Activated naive CD4-positive, alpha-beta T cell treated with anti-CD3 and anti-CD28 coated beads for 36 hours (primary cell): ENCODE measurements at places on chromosomes 6 and 20. TPM values are rescaled to one million over a fixed set of nuclear protein-coding genes. Genes with fewer than 3 reads are reported as not detected.

- no peaks in the 10 kb centered on the region for H3K27me3 ChIP-seq
- DNase-seq: no peak
- H3K36me3 ChIP-seq: no peaks in the 10 kb centered on the region
- no peak overlapping the region for H3K27ac ChIP-seq
- no peak overlapping the region for H3K4me3 ChIP-seq
- peaks cover 2% of the 10 kb centered on the region for H3K4me1 ChIP-seq
Observed at GRCh38 chr6:113447088-113447831, 409.9 kb upstream of the MARCKS start.

DNA sequence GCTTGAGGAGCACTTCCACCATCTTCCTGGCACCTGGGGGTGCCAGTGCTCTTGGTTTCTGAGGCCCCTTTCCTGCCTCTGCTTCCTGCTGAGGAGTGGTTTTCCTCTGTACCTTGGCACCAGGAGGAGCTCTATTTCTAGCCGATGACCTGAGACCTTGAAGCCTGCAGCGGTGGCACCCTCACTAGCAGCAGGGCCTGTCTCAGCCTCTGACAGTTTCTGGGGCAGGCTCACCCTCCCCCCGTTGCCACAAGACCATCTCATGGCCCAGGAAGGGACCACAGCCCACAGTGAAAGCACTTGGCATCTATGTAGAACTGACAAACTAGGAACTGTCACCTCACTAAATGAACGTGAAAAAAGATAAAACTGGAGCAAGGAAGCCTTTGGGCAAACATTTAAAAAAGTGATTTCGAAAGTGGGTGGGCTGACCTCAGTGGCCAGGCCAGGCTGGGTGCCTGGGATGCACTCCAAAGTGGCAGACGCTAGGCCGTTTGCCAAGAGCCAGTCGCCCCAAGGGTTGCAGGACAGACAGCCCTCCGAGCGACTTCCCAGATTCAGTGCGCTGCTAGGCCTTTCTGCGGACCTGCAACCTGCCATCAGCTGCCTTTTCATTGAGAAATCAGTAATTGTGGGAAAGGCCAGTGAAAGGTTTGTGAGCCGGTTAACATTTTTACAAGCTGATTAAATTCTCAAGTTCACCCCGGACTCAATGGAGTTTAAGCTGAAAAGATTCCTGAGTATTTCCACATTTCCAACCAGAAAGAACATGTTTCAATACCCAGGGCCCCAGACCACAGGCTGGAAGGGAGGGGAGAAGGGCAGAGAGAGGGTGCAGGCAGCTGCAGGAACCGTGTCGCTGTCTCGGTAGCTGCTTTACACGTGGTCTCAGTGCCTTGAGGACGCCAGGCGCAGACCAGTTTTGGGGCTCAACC lies 303.7 kb downstream of the ESR1 start:
- no peaks in the 10 kb centered on the region for H3K4me1 ChIP-seq
- no peak overlapping the region for H3K27ac ChIP-seq
- no peak overlapping the region for H3K4me3 ChIP-seq
- peak; percentile 7 for DNase-seq

DNA sequence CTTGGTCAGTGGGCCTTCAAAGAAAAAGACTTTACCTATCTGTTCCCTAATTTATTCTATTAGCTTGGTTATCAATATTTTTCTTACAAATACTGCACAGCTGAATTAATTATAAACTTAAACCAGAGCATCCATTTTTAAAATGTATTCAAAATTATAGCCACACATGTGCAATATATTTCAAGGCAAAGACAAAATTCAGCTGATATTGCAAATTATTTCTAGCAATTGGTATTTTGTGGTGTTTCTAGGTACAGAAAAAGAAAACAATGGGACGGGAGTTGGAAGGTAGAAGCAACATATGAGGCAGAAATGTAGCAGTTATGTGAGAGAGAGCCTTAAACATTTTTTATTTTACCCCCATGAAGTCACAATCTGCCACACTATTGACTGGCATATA lies 64.9 kb downstream of the MAP3K7 start:
- no peak overlapping the region for H3K4me3 ChIP-seq
- H3K36me3 ChIP-seq: peaks cover 7% of the 10 kb centered on the region
- no peaks in the 10 kb centered on the region for H3K27me3 ChIP-seq
- H3K27ac ChIP-seq: no peak overlapping the region
- DNase-seq: no peak

The GSTA2 gene
- total RNA-seq: not detected

DNA sequence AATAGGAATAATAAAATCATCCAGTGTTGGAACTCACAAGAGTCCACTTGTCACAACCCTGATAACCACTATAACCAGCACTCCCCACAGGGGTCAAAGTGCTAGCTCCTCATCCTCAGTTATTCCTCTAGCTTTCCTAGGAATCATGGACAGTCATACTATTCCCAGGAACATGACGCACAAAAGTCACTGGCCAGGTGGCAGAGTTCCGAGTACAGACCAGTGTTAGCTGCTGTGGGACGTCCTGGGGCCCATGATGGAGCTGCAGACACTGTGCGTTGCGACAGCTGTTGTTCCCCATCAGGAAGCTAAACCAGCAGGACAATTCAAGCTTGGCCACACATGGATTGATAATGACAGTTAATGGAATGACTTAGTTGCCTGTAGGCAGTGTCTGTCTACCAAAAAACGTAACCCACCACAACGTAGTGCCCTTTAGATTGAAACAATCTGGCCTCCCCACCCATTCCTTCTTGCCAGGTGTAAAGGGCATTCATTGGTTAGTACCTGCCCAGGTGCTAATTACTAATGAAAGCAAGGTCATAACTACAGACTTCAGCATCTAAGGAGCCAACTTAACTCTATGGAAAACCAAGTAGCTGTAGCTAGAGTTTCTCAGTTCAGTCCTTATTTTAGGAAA lies 17.4 kb downstream of the EZR start:
- peaks cover 88% of the 10 kb centered on the region for H3K4me1 ChIP-seq
- H3K36me3 ChIP-seq: peaks cover 20% of the 10 kb centered on the region
- H3K4me3 ChIP-seq: no peak overlapping the region
- no peaks in the 10 kb centered on the region for H3K27me3 ChIP-seq

DNA sequence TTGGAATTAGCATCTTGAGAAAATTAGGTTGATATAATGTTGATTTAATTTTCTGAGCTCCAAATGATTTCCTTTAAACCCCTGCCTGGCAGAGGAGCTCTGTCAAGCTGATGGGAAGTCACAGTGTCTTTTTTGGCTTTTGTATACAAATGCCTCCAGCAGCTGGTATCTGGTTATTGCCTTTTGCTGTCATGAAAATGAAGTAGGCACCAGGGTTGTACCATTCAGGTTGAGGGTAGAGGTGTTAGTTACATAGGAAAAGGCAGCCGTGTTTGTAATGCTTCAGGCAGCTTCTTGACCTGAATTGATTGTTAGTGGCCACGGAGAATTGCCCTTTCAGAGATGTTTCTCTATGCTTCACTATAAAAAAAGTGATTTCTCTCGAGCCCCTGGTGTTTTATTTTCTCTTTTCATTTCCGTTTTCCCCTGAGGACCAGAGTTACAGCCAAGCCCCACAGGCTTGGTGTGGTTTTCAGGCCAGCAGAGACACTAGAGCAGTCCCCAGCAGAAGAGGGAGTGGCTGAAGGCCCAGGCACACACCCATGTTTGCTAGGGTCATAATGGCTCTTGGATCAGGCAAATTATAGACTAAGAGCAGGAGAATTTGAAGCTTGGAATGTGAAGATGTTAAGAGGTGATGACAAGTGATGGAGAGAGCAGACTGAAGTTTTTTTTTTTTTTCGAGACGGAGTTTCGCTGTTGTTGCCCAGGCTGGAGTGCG lies 21.6 kb downstream of the CMTR1 start:
- H3K27me3 ChIP-seq: no peaks in the 10 kb centered on the region
- DNase-seq: no peak
- H3K4me3 ChIP-seq: no peak overlapping the region
- peaks cover 6% of the 10 kb centered on the region for H3K4me1 ChIP-seq
- peak overlapping the region; percentile 1 for H3K27ac ChIP-seq

The PACSIN1 gene
- total RNA-seq: 0.15 TPM

The BTNL2 gene
- total RNA-seq: not detected

GRCh38 chr6:36840432-36841403 lies 1.5 kb upstream of the CPNE5 start:
- peak; percentile 33 for DNase-seq
- H3K4me3 ChIP-seq: peak overlapping the region; percentile 72
- peaks cover 28% of the 10 kb centered on the region for H3K27me3 ChIP-seq
- no peaks in the 10 kb centered on the region for H3K36me3 ChIP-seq
- H3K27ac ChIP-seq: no peak overlapping the region
- peaks cover 15% of the 10 kb centered on the region for H3K4me1 ChIP-seq

DNA sequence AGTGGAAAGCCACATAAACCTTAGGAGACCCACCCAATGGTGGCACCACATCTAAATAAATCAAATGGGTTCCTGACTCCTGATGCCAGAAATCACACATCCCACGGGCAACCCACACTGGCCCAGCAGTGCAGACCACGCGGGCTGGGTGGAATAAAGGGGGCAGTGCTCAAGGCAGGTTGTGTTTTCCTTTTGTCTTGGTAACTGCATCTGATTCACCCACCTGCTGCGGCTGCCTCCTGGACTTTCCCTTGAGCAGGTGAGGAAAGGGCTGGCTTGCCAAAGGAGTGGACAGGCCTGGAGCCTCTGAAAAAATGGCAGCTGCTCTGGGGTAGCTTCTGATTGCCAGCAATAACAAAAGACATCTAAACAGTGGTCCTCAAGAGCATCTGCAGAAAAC lies 119.5 kb upstream of the KCNK16 start:
- peaks cover 6% of the 10 kb centered on the region for H3K4me1 ChIP-seq
- no peak for DNase-seq
- peaks cover 7% of the 10 kb centered on the region for H3K27me3 ChIP-seq
- no peak overlapping the region for H3K27ac ChIP-seq

GRCh38 chr6:69647726-69648125 lies 149.1 kb downstream of the LMBRD1 start:
- no peak overlapping the region for H3K27ac ChIP-seq
- no peak overlapping the region for H3K4me3 ChIP-seq
- H3K4me1 ChIP-seq: no peaks in the 10 kb centered on the region
- no peak for DNase-seq
- H3K36me3 ChIP-seq: no peaks in the 10 kb centered on the region
- peaks cover 3% of the 10 kb centered on the region for H3K27me3 ChIP-seq

DNA sequence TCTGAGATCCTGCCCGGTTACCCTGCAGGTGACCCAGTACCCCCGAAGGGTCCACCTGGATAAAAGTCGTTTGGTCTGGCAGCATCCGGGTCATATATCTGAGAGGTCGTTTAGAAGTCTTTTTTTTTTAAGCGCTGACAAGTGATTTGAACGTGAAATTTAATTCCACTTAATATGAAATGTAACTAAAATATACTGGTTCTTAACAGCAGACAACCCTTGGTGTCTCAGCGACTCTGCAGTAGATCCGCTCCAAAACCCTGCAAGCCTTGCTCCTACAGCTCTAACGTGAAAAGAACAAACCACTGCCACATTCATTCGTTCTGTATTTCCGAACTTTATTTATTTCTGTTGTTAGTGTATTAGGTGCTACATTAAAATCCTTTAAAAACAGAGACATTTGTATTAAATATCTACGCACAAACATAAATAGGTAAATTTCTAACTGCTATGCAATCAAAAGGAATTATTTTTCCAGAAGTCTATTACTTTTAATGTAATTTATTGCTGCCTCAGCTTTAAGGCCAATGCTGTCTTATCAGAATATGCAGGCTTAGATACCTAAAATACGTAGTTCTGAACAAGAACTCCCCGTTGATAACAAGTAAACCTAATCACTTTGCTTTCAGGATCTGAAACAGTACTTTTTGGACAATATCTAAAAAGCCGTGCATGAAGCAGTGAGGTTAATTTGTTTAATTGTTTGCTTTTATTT lies 33.5 kb upstream of the TCF21 start:
- peaks cover 10% of the 10 kb centered on the region for H3K4me1 ChIP-seq
- no peaks in the 10 kb centered on the region for H3K36me3 ChIP-seq
- H3K27ac ChIP-seq: no peak overlapping the region
- H3K4me3 ChIP-seq: no peak overlapping the region
- H3K27me3 ChIP-seq: peaks cover 57% of the 10 kb centered on the region

GRCh38 chr6:119966484-119966883 lies 616.9 kb upstream of the MAN1A1 start:
- H3K27ac ChIP-seq: no peak overlapping the region
- no peak overlapping the region for H3K4me3 ChIP-seq
- no peaks in the 10 kb centered on the region for H3K27me3 ChIP-seq
- peak; percentile 25 for DNase-seq
- no peaks in the 10 kb centered on the region for H3K36me3 ChIP-seq

DNA sequence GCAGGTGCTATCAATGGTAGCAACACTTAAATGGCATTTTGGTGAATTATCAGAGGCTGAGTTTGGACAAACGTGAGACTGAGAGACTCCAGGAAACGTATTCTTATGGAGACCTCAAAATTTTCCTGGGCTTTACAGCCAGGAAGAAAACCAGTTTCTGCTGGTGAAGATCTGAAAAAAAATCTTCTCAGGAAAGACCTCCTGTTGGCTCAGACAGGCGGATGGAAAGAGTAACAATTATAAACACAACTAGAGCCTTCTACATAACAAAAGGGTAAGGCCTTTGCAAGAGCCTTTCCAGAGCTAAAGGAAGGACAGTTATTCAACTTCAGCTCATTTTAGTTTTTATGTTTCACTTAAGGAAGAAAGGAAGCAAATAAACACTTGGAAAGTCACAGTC lies 274.4 kb downstream of the THBS2 start:
- no peak overlapping the region for H3K4me3 ChIP-seq
- no peak overlapping the region for H3K27ac ChIP-seq
- DNase-seq: no peak
- H3K36me3 ChIP-seq: peaks cover 2% of the 10 kb centered on the region
- no peaks in the 10 kb centered on the region for H3K4me1 ChIP-seq

GRCh38 chr6:23316131-23316530 lies 746.8 kb downstream of the HDGFL1 start:
- no peak overlapping the region for H3K27ac ChIP-seq
- no peaks in the 10 kb centered on the region for H3K36me3 ChIP-seq
- DNase-seq: no peak
- H3K27me3 ChIP-seq: no peaks in the 10 kb centered on the region

DNA sequence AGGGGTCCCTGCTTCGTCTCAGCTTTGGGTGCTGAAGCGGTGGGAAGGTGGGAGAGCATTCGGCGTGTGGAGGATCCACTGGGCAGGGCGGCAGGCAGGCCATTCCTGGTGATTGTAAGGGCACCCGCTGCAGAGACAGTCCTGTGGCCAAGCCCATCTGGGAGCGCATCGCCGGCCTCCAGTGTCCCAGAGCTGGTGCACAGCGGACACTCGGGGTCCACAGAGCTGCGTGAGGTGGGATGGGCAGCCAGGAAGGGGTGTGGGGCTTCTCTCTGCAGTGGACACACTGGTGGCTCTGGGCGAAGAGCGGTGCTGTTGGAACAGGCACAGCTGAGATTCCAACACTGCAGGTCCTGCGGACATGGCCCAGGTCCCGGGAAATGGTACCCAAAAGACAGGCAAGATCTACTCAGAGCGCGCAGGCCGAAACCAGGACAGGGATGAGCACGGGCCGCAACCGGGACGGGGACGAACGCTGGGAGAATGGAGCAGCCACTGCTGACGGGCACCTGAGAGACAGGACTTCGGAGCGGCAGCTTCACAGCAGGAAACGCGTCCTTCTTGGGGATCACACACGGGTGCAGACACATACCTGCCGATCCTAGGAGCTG lies 188.2 kb downstream of the ERMARD start:
- H3K27me3 ChIP-seq: peaks cover 2% of the 10 kb centered on the region
- H3K4me3 ChIP-seq: no peak overlapping the region
- no peaks in the 10 kb centered on the region for H3K36me3 ChIP-seq
- H3K27ac ChIP-seq: no peak overlapping the region
- no peaks in the 10 kb centered on the region for H3K4me1 ChIP-seq

GRCh38 chr6:1039191-1039590 lies 272.7 kb upstream of the FOXQ1 start:
- DNase-seq: no peak
- peaks cover 22% of the 10 kb centered on the region for H3K27me3 ChIP-seq
- no peaks in the 10 kb centered on the region for H3K4me1 ChIP-seq
- no peaks in the 10 kb centered on the region for H3K36me3 ChIP-seq
- H3K4me3 ChIP-seq: no peak overlapping the region
- H3K27ac ChIP-seq: no peak overlapping the region
